ENCODE measurements at places on chromosomes 16 and 17.

GRCh38 chr17:75876190-75876937 is 2.0 kb downstream of the TRIM47 start:
- DNase-seq = peak; percentile 73

DNA sequence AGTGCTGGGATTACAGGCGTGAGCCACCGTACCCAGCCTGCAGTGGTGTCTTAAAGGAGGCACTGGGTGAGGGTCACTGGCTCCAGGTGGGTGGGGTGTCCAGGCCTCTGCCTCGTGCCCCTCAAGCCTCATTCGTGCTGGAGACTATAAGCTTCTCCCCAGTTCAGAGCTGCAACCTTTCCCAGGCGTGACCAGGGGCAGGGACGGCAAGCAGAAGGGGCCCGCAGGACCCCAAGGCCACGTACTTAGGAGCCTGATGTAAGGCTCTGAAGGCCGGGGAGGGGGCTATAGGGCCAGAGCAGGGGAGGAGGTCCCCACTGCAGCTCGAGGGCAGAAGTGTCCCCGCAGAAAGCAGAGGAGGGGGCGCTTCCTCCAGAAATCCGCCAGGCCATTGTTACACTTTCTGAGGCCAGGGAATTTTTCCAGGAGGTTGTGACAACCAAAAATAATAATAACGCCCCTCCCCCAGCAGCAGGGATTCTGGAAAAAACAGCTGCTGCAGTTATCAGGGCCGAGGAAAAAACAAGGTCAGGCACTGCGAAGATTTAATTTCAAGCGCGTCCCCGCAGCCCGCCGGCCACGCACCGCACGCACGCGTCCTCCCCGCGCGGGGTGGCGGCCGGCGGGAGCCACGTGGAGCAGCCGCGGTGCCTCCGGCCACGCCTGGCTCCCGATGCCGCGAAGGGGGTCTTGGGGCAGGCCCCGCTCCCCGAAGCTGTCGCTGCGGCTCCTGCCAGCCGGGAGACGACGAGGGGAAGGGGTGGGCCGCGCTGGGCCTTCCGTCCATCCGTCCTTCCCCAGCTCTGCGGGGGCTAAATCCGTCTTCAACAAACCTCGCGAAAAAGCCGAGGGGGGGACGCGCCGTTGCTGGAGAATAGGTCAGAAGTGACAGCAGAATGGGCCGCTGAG is 45.8 kb upstream of the SLC38A10 start:
- no peak for DNase-seq

DNA sequence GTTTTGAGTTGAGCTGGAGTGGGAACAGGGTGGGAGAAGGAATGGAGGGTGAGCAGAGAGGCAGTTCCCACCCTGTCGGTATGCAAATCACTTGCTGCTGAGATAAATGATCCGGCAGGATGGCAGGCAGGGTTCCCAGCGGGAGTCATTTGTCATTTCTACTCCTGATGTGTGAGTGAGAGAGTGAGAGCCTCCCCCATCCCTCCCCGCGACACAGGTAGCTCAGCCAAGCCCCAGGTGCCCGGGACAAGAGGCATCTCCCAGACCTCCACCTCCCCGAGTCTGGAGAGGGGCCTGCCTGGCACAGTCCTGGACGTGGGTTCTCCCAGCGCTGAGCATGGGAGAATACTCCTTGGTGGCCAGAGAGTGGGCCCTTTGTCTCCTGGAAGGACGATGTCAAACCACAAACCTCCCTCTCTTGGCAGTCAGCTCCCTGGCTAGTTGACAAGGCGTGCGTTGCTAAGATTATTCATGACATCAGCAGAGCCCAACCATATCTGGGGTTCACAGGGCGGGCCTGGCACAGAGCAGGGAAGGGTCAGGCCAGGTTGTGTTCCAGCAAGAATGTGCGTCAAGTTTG is 33.7 kb upstream of the TNRC6C start:
- no peak for DNase-seq

GRCh38 chr16:533391-534123 is 6.0 kb downstream of the CAPN15 start:
- no peak for DNase-seq

DNA sequence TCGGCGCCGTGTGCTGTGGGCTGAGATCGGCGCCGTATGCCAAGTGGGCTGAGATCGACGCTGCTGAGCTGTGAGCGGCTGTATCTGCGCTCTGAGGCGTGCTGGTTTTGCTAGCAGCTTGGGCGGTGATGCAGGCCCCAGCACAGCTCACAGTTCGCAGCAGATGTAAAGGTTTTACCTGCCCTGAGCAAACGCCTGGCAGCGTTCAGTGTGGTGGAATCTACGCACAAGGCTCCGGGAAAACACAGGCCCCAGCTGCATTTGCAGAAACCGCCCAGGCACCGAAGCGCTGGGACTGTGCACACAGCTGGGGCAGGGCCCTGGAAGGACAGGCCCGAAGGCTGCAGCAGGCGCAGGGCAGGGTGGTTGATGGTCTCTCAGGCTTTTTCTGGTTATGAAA is 8.0 kb upstream of the ZNF469 start:
- no peak for DNase-seq

- no peak for DNase-seq
Observed at GRCh38 chr17:45895304-45895968, 1.1 kb downstream of the MAPT start.

- DNase-seq = no peak
Observed at GRCh38 chr16:15572329-15573001, 70.5 kb downstream of the MARF1 start.

GRCh38 chr16:19879241-19879792 is 5.3 kb downstream of the GPRC5B start:
- no peak for DNase-seq

- DNase-seq = no peak
Observed at GRCh38 chr16:2275476-2276367, 7.8 kb upstream of the RNPS1 start.
